ENCODE measurements at places on chromosomes 2 and 18. TPM values are rescaled to one million over a fixed set of nuclear protein-coding genes. Genes with fewer than 3 reads are reported as not detected.

DNA sequence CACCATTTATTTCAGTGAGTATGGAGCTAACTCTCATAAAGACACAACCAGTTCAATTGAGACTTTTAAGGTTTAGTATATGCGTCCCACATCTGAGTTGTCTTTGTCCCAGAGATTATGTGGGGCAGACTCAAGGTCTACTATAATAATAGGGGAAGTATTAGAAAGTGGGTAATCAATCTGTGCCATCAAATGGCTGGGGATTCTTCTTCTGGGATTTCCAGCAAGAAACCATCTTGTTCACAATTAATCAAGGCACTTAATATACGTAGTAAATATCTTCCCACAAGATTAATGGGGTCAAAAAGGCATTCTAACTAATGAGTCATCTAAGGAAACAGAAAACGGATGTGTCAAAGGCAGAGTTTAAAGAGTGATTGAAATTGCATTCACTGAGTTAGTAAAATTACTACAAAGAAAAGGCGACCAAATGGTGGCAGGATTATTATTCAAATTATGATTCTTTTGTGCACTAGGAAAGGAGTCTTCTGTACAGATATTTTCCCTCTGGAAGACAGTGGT is 179.8 kb upstream of the REG3G start:
- DNase-seq, result no peak

- DNase-seq, result no peak
Observed at GRCh38 chr2:30354621-30355020, 92.4 kb upstream of the LCLAT1 start.

- peak; percentile 61 for DNase-seq
Observed at GRCh38 chr2:237291138-237291792, 122.7 kb downstream of the COL6A3 start.

The ANKRD23 gene
- 4.7 TPM for total RNA-seq

The LBX2 gene
- total RNA-seq, result not detected

The FRZB gene
- 5.5 TPM for total RNA-seq

All from dorsolateral prefrontal cortex (tissue), 122 donors.